ENCODE measurements at places on chromosomes 1 and 21. TPM values are rescaled to one million over a fixed set of nuclear protein-coding genes. Genes with fewer than 3 reads are reported as not detected.

Gene CLCA4
- not detected for total RNA-seq

Gene ZNF683
- total RNA-seq, result not detected

Gene PMF1
- total RNA-seq, result 41.7 TPM

Gene SLC2A5
- total RNA-seq, result 5.7 TPM

Gene KCNH1
- total RNA-seq, result 10.0 TPM

GRCh38 chr1:205965036-205965884 is 22.0 kb upstream of the SLC26A9 start:
- H3K36me3 ChIP-seq, result no peaks in the 10 kb centered on the region
- H3K4me1 ChIP-seq, result no peaks in the 10 kb centered on the region
- no peaks in the 10 kb centered on the region for H3K27me3 ChIP-seq
- no peak overlapping the region for H3K4me3 ChIP-seq
- H3K27ac ChIP-seq, result no peak overlapping the region
- DNase-seq, result no peak

- H3K36me3 ChIP-seq, result no peaks in the 10 kb centered on the region
- no peak overlapping the region for H3K4me3 ChIP-seq
- no peaks in the 10 kb centered on the region for H3K27me3 ChIP-seq
- H3K27ac ChIP-seq, result no peak overlapping the region
- no peak for DNase-seq
- no peaks in the 10 kb centered on the region for H3K4me1 ChIP-seq
Measured at GRCh38 chr21:14318578-14318977, 64.4 kb downstream of the HSPA13 start.

- H3K4me3 ChIP-seq, result peak within 1 kb of the TSS; percentile 45
- no peaks in the 10 kb centered on the region for H3K36me3 ChIP-seq
- no peaks in the 10 kb centered on the region for H3K4me1 ChIP-seq
- peaks cover 12% of the 10 kb centered on the region for H3K27me3 ChIP-seq
Measured at GRCh38 chr21:42653231-42654061, at the start of gene PDE9A. Gene PDE9A, plus strand, starts transcription at chr21:42653621. Its CDS starts 194 bp downstream, at chr21:42653815.

- no peaks in the 10 kb centered on the region for H3K36me3 ChIP-seq
- H3K4me1 ChIP-seq, result peaks cover 89% of the 10 kb centered on the region
- H3K27ac ChIP-seq, result peak overlapping the region; percentile 48
- DNase-seq, result no peak
Measured at GRCh38 chr1:19432943-19433718, 52.2 kb downstream of the CAPZB start.

DNA sequence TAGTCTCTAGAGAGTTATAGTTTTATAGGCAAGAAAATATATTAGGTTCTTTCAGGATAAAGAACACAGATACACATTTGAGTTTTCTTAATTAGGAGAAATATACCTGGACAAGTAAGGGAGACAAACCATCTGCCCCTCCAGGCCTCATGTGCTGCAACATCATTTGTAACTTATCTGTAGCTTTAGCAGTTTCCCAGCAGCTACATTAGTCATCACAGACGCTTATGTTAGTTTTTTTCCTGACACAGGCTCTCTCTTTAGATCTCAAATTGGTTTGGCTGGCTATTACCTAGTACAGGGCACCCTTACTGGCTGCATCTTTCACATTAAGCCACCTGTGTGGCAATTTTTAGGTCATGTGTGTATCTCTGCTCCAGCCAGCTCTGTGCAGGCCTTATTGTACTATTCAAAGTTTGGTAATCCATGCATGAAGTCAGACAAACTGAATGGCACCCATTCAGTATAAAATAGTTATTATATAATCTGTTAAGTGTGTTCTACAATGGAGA is 25.9 kb downstream of the GNPAT start:
- no peaks in the 10 kb centered on the region for H3K36me3 ChIP-seq
- no peaks in the 10 kb centered on the region for H3K4me1 ChIP-seq
- no peak overlapping the region for H3K27ac ChIP-seq
- DNase-seq, result no peak
- H3K27me3 ChIP-seq, result no peaks in the 10 kb centered on the region

DNA sequence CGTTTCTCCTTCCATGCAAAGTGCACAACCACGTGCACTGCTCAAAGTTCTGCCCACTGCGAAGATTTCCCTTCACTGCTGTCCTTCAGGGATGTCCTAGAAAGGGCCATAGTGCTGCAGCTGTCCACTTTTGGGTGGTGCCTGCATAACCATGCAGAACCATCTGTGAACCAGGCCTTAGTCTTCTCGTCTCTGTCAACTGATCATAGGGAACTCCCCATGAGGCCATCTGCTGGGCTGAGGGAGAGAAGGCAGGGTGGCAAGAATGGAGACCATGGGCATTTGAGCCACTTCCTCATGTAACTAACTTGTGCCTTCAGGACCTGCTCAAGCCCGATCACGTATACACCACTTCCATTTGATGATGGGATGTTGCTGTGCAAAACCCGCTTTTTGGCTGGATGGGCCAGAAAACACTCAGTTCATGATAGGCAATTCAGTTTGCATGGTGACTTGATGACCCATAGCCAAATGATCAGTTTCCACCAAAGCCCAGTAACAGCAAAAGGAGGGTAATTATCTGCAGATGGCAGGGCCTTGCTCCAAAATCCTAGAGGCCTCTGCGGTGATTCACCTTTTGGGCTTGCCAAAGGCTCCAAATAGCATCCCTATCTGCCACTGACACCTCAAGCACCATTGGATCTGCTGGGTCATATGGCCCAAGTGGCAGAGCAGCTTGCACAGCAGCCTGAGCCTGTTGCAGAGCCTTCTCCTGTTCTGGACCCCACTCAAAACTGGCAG is 9.5 kb downstream of the ST6GALNAC5 start:
- H3K27ac ChIP-seq, result no peak overlapping the region
- H3K4me1 ChIP-seq, result peaks cover under 1% of the 10 kb centered on the region
- no peak overlapping the region for H3K4me3 ChIP-seq
- DNase-seq, result no peak

GRCh38 chr1:60527567-60527966 is 454.0 kb upstream of the C1orf87 start:
- H3K36me3 ChIP-seq, result no peaks in the 10 kb centered on the region
- no peak for DNase-seq
- no peak overlapping the region for H3K27ac ChIP-seq
- no peaks in the 10 kb centered on the region for H3K27me3 ChIP-seq

DNA sequence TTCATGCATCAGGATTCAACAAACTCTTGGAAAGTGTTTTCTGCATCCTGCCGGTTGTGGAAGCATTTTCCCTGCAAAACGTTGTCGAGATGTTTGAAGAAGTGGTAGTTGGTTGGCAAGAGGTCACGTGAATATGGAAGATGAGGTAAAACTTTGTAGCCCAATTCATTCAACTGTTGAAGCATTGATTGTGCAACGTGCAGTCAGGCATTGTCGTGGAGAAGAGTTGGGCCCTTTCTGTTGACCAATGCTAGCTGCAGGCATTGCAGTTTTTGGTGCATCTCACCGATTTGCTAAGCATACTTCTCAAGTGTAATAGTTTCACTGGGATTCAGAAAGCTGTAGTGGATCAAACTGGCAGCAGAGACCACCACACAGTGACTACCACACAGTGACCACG is 57.0 kb upstream of the PRDM2 start:
- no peak overlapping the region for H3K4me3 ChIP-seq
- H3K4me1 ChIP-seq, result no peaks in the 10 kb centered on the region
- no peaks in the 10 kb centered on the region for H3K36me3 ChIP-seq
- DNase-seq, result no peak
- no peak overlapping the region for H3K27ac ChIP-seq

- H3K27me3 ChIP-seq, result no peaks in the 10 kb centered on the region
- no peak overlapping the region for H3K4me3 ChIP-seq
- no peaks in the 10 kb centered on the region for H3K4me1 ChIP-seq
Measured at GRCh38 chr1:230308039-230308438, 118.1 kb downstream of the PGBD5 start.

GRCh38 chr21:40053007-40053406 is 185.8 kb downstream of the PCP4 start:
- H3K36me3 ChIP-seq, result no peaks in the 10 kb centered on the region
- no peak overlapping the region for H3K4me3 ChIP-seq
- peak; percentile 36 for DNase-seq
- H3K27me3 ChIP-seq, result no peaks in the 10 kb centered on the region

GRCh38 chr1:81635816-81636215 is 164.9 kb upstream of the ADGRL2 start:
- DNase-seq, result no peak
- H3K4me1 ChIP-seq, result no peaks in the 10 kb centered on the region
- H3K27me3 ChIP-seq, result no peaks in the 10 kb centered on the region
- no peaks in the 10 kb centered on the region for H3K36me3 ChIP-seq
